ENCODE measurements at places on chromosomes 7 and 10.

DNA sequence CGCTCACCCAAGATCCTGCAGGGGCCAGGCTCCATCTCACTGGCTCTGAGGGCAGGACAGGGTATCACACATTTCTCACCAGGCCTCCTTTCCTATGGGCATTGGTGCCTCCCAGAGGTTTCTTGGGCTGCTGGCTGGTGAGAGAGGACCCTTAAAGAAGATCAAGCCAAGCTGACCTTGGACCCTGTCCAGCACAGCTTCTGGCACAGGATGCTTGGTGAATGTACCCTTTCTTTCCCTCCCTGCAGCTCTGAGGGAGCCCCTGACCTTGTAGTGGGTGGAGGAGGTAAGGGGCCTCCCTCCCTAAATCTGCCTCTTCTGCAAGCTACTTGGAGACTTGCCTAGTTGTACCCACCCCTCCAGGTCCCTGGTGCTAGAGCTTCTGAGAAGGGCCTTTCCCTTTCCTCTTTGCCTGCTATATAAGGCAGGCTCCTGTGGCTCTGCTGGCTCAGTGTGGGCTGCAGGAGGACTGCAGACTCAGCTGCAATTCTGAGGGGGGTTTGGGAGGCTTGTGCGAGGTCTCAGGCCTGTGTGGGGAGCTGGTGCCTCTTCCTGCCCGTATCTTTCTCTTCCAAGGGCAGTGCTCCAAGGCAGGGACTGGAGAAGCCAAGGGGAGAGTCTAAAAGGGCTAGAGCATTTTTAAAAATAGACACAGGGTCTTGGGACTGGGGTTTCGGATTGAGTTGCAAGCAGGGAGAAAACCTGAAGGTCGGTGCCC, 11.7 kb upstream of the TRIM8 start:
- peak; percentile 44 for DNase-seq

DNA sequence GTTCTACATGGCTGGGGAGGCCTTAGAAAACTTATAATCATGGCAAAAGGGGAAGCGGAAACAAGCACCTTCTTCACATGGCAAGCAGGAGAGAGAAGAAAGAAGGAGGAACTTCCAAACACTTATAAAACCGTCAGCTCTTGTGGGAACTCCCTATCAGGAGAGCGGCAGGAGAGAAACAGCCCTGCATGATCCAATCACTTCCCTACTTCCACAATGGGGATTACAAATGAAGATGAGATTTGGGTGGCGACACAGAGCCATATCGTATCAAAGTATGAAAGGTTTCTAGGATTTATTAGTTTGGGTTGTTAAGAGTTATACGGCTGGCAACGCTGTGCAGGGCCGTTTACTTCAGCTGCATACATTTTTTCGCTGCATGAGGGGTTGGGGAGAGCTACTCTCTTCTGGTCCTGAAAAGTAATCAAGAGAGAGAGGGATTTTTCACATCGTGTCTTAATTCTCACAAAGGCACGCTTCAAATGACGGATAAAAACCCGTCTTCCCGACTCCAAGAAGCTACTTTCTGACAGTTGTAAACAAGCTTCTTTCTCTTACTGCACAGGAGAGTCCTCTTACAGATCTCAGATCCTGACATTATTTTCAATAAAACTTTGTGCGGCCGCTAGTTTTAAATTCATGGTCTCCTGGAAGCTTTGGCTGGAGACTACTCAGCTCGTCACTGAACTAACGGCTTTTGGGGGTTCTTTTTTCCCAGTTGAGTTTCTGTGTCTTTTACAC, 751 bp upstream of the GTPBP10 start:
- DNase-seq: peak; percentile 48

GRCh38 chr7:108528183-108528712, 2.3 kb upstream of the PNPLA8 start:
- DNase-seq: no peak

DNA sequence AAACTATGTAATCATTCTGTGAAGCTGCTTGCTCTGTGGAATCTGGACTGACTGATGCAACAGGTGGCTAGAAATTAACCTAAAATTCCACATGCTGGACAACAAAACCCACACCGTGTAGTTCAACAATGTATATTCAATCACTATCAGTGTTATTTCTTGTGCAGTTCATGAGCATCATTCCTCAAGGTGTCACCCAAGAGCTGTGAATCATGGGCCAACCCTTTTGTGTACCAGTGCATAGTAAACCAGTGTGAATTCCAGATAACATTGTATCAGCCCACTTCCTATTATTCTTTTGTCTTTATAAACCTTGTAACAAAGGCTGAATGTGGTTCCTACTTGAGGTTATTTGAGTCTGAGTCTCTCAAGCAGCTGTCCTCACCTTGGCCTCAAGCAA, 905.2 kb upstream of the ZNF722 start:
- no peak for DNase-seq

DNA sequence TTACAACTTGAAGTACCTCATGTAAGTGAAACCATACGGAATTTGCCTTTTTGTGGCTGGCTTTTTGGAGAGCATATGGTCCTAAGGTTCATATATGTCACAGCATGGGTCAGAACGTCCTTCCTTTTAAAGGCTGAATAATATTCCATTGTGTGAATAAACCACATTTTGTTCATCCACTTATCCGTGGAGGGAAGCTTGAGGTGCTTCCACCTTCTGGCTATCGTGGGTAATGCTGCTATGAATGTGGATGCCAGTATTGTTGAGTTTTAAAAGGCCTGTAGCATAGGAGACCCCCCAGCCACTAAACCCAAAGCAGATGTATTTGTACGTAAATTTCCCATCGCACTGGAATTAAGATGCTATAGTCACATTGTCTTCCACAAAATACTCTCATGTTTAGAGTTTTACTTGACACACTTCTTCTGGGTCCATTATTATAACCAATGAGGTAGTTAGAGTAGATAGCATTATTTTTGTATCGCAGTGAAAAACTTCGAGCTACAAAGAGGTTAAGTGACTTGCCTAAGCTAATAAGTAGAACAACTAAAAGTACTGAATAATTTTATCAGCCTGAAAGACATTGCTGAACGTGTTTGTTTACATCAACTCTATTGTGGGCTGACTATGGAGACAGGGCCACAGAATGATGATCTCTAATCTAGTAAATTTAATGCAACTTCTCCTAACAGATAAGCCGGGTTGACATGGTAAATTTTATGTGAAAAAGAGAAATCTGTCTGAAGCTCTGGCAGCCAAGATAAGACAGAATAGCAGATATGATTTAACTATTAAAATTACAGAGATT, 183.0 kb upstream of the CTBP2 start:
- DNase-seq: peak; percentile 21

- DNase-seq: no peak
Observed at GRCh38 chr10:58319599-58319998, 15.2 kb upstream of the UBE2D1 start.

- DNase-seq: no peak
Observed at GRCh38 chr7:24201226-24201625, 82.8 kb upstream of the NPY start.

- no peak for DNase-seq
Observed at GRCh38 chr10:122507616-122508015, 46.3 kb downstream of the HTRA1 start.

- DNase-seq: no peak
Observed at GRCh38 chr7:6284461-6285360, 12.3 kb upstream of the CYTH3 start.

GRCh38 chr10:22544325-22545068, 169.9 kb downstream of the PIP4K2A start:
- DNase-seq: no peak

GRCh38 chr10:119090968-119091367, 10.4 kb upstream of the EIF3A start:
- DNase-seq: peak; percentile 75

DNA sequence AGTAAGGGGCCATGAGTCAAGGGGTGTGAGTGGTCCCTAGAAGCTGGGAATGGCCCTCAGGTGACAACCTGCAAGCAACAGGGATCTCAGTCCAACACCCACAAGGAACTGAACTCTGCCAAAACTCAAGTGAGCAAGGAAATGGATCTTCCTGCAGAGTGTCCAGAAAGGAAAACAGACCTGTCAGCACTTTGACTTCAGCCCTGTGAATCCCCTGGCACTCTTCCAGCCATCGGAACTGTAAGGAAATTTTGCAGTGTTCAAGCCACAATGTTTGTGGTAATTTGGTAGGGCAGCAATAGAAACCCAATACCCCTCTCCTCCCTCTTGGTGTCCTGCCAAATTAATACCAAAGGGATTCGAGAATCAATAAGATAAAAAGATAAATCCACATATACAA, 6.9 kb downstream of the LYZL1 start:
- no peak for DNase-seq

GRCh38 chr7:148670807-148671206, 27.9 kb upstream of the CUL1 start:
- DNase-seq: no peak

- DNase-seq: no peak
Observed at GRCh38 chr10:85621562-85621961, 745.0 kb downstream of the GRID1 start.

DNA sequence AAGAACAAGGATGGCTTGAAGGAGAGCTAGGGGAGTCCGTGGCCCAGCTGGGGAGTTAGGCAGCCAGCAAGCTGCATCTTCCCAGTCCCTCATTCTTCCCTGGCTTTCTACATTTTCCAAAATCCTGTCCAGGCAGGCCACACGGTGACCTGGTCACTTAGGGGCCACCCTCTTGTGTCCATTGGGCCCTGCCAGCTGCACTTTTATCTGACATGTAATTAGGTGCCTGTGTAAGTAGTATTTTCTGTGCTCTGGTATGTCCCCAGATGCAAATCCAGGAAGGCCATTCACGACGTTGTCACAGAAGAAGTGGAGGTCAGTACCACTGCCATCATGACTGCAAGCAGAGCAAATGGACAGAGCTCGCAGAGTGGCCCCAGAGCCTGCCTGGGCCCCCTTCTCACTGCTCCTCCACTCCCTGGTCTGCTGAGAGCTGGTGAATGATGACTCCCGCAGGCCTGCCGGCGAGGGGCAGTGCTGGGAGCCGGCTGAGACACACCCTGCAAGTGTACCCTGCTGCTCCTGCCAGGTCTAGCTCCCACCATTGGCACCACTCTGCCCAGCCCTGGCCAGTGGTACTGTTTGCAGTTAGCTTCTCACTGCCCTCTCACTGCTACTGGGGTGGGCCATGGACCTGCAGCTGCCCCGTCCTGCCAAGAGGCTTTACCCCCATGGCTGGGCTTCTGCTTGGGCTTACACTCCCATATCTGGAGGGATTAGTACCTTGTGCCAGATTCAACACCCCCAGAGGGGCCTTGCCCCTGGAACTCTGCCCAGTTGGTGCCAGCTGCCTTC, 98.2 kb downstream of the GLRX3 start:
- no peak for DNase-seq

DNA sequence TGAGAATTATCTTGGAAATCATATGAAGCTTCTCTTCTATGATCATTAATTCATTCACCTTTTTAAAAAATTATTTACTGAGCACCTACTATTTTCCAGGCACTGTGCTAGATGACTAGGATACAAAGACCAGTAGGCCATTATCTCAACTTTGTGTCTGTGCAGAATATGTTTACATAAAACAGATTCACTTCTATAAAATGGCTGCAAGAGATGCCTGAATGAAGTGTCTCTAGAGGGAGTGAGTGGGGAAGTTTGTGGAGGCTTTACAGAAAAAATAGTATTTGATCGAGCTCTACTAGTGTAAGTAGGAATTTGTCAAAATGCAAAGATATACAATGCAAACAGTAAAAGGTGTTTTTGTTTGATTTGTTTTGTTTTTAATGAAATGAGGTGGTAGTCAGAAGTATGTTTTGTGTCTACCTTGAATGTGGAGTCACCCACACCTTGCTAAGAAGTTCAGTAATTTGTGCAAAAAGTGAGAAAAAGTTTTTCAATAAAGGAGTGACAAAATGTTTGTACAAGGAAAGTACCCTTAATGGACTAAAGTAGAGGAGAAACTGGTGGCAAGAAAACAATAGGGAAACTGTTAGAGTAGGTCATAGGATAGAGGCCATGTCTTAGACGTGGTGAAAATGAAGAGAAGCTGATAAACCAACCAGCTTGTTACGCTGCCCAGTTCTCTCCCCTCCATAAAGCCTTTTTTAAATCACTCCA, 125.5 kb downstream of the KCND2 start:
- no peak for DNase-seq

- no peak for DNase-seq
Observed at GRCh38 chr7:128790315-128791041, 1.3 kb upstream of the CCDC136 start.

DNA sequence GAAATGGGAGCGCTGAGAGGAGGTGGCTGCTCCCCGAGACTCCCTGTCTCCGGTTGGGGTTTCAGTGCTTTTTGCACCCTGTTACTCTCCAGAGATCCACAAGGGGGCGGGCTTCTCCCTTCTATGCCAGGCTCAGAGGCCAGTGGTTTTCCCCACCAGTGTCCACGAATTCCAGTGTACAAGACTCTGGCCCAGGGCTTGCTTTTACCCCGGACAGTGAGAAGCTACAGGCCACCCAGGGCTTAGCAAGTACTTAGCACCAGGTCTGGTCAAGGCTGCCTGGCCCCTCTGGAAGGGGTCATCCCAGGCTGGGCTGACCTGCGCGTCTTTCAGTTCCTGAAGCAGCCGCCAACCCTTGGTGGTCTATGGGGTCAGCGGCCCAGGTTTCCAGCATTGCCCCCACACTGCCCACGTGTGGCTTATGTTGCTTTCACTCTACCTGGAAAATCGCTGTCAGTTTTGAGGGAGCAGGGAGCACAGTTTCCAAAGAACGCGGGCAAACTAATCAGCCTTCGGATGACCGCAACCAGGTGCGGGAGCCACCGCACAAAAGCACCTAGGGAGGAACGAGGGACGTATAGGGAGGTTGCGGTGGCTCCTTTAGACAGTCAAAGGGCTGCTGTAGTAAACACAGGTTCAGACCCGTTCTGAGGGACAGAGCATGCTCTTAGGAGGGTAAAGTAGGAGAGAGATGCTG, 6.8 kb downstream of the CYP26A1 start:
- DNase-seq: peak; percentile 63

Measured in AG10803 (cell line).